ENCODE measurements at places on chromosomes 5 and 9. TPM values are rescaled to one million over a fixed set of nuclear protein-coding genes. Genes with fewer than 3 reads are reported as not detected.
A peak's percentile ranks its signal among the peaks of the same experiment; 100 is the strongest.

- H3K27ac ChIP-seq = no peak overlapping the region
- no peak overlapping the region for H3K4me3 ChIP-seq
- H3K4me1 ChIP-seq = no peaks in the 10 kb centered on the region
- no peak for DNase-seq
- H3K36me3 ChIP-seq = no peaks in the 10 kb centered on the region
Measured at GRCh38 chr9:111854799-111855198, 41.8 kb upstream of the UGCG start.

Gene GGTA1
- total RNA-seq = not detected

GRCh38 chr5:98899456-98899855, 29.4 kb downstream of the CHD1 start:
- H3K36me3 ChIP-seq = peaks cover 37% of the 10 kb centered on the region
- H3K4me1 ChIP-seq = peaks cover 11% of the 10 kb centered on the region
- H3K27ac ChIP-seq = no peak overlapping the region
- no peak for DNase-seq
- H3K4me3 ChIP-seq = no peak overlapping the region

Gene ANXA2R
- 10.4 TPM for total RNA-seq

GRCh38 chr5:75584641-75585040, 26.6 kb upstream of the ANKDD1B start:
- no peaks in the 10 kb centered on the region for H3K4me1 ChIP-seq
- no peak overlapping the region for H3K4me3 ChIP-seq
- H3K27me3 ChIP-seq = no peaks in the 10 kb centered on the region
- H3K36me3 ChIP-seq = peaks cover 21% of the 10 kb centered on the region
- DNase-seq = no peak
- H3K27ac ChIP-seq = no peak overlapping the region

GRCh38 chr9:122642226-122642625, 15.2 kb downstream of the OR1B1 start:
- H3K4me3 ChIP-seq = no peak overlapping the region
- DNase-seq = peak; percentile 5
- no peaks in the 10 kb centered on the region for H3K4me1 ChIP-seq
- H3K27me3 ChIP-seq = peaks cover 7% of the 10 kb centered on the region
- no peaks in the 10 kb centered on the region for H3K36me3 ChIP-seq

DNA sequence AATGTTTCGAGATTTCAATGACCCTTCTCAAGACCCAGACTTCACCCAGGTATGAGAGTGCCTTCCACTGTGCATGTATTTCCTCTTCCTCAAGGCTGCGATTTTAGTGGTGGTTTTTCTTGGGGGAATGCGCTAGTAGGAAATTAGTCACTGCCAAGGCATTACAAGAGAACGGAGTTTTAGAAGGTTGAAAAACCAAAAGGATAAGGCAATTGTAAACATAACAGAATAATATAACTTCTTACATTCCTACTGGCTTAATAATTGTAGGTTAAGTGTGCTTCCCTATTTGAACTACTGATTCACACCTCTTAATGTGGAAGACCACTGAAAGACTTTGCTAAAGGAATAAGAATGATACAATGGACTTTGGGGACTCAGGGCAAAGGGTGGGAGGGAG, 38.9 kb downstream of the ACO1 start:
- peaks cover 2% of the 10 kb centered on the region for H3K4me1 ChIP-seq
- peaks cover 8% of the 10 kb centered on the region for H3K36me3 ChIP-seq
- no peak overlapping the region for H3K27ac ChIP-seq
- no peaks in the 10 kb centered on the region for H3K27me3 ChIP-seq
- no peak for DNase-seq

DNA sequence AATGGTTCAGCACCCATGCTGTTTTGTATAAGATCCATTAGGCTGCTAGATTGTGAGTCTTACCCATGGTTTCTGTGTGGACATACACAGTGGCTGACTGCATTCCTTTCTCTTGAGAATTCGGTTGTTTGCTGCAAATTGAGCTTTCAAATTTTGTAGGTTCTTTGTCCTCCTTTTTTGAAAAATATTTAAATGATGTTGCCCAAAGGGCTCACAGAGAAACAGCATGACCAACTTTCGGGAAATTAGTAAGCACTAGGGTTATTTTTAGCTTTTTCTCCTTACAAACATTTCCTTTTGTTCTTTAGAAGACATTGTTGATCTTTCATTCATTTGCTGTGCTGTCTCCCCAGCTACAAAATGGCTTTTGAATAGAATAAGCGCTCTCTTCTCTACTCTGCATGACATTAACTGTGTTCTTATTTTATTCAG, 79.4 kb downstream of the NLN start:
- DNase-seq = no peak
- no peak overlapping the region for H3K27ac ChIP-seq
- peaks cover 47% of the 10 kb centered on the region for H3K36me3 ChIP-seq

DNA sequence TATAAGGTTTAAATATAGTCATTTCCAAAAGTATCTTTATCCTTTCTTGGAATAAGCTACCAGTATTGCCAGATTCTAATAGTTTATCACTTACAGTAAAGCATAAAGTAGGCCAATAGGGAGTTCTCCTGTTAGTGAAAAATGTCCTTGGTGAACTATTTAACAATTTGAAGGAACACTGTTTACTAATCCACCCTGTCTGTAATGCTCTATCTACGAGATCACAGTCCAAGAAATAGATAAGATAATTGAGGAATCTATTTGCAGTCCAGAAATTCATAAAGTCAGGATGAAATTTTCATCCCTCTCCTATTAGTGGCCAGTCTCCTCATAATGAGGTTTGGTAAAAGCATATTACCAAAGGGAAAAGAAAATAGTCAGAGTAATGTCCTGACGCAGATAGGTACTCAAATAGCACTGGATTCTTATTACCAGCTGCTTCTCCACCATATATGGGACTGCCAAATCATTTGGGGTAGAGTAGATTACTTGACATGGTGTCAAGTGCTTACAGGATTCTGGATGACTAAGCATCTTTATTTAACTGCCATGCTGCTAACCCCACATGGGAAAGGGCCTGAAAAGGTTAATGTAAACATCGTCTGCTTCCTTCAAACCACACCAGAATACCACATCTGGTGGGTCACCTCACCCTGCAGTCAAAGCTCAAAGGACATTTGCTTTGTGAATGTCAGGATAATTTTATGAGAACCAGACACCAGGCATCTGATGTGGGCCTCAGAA, 808.1 kb downstream of the EFNA5 start:
- DNase-seq = no peak
- H3K4me3 ChIP-seq = no peak overlapping the region
- H3K4me1 ChIP-seq = peaks cover 5% of the 10 kb centered on the region
- no peaks in the 10 kb centered on the region for H3K27me3 ChIP-seq
- H3K27ac ChIP-seq = no peak overlapping the region
- H3K36me3 ChIP-seq = no peaks in the 10 kb centered on the region

DNA sequence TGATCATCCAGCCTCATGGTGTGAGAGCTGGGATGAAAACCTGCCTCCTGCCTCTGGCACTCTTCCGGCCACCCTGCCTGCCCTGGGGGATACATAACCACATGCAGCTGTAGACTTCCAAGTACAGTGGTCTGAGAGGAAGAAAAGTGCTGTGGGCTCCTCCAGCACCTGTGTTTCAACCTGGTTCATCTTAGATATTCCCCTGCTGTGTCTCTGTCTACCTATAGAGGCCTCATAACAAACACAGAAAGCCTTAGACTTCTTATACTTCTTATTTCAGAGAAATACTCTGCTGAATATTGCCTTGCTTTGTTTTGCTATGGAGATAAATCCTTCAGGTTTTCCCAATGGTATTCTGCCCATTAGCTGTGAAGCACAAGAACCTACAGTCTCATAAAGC, 19.6 kb upstream of the TNFAIP8 start:
- DNase-seq = no peak
- H3K27me3 ChIP-seq = no peaks in the 10 kb centered on the region
- H3K4me3 ChIP-seq = peak overlapping the region; percentile 66
- H3K4me1 ChIP-seq = peaks cover 91% of the 10 kb centered on the region
- H3K36me3 ChIP-seq = peaks cover 37% of the 10 kb centered on the region
